Astrocyte of the spinal cord (primary cell): ENCODE measurements at places on chromosomes 16 and 17.

DNA sequence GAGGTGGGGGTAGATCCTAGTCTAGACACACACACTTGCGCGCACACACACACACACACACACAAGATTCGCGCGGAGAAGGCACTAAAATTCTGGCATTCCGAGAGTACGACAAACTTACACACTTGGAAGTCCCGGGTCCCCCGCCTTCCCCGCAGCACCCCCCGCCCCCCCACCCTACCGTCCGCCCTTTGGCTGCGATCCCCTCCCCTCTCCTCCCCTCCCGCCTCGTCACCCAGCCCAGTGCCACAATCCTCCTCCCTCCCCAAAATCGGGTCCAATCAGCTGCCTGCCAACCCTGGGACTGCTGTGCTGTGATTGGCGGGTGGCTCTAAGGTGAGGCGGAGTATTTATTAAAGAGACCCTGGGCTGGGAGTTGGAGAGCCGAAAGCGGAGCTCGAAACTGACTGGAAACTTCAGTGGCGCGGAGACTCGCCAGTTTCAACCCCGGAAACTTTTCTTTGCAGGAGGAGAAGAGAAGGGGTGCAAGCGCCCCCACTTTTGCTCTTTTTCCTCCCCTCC lies at the start of gene SOX9:
Gene SOX9 (plus strand): TSS at position 379 of the 522 bp plus-strand sequence. CDS start 372 bp downstream, outside the sequence.
- DNase-seq: peak; percentile 97

DNA sequence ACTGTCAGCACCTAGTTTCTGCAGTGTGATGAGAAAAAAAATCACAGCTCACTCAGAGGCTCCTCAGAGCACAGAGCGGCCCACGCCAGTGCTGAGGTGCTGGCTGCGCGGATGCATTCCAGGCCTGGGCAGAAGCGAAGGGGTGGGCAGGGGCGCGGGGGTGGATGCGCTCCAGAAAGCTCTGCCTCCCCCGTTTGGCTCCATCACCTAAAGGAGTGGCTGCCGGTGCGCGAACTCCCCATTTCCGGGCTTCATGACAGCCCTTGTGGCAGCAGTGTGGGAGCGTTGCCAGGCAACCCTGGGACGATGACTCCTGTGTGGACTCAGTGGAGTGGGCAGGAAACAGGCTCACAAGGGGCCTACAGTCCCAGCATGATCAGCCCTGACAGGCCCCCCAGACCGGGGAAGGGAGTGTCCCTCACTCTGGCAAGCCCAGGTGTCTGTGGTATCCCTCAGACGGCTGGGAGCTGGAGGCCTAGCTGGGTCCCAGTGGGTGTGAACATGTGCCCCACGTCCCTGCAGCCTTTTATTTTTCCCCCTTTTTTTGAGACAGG lies 32.8 kb upstream of the NUDT16L1 start:
- peak; percentile 68 for DNase-seq

GRCh38 chr17:28093999-28094716 lies 51.7 kb downstream of the NLK start:
- no peak for DNase-seq

GRCh38 chr17:42272162-42272907 lies 3.9 kb downstream of the STAT5B start:
- DNase-seq: no peak

DNA sequence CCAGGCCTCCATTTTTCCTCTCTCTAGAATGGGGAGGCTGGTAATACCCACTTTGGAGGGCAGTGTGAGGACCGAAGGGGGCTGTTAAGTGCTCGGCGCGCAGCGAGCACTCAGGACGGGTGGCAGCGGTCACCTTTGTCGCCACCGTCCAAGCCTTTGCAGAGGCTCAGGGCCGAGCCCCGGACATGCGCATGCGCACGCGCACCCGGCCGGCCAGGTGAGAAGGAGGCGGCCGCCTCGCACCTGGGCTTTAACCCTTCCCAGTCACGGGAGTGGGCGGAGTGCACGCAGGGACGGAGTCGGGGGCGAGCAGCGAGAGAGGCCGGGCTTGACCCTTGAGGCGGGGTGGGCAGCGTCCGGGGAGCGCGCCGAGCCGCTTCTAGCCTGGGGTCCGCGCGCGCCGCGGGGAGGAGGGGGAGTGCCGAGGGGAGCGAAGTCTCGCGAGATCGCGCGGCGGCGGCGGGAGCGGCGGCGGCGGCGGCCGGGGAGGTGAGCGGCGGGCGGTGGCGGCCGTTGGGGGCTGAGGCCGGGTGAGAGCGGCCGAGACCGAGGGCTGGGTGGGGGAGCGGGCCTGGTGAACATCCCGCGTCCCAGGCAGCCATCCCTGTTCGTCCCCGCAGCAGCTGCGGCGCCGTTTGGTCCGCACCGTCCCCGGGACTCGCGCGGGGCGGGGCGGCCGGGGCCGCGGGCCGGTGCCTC lies at the start of gene MRTFB:
Gene MRTFB (plus strand): TSS at position 443 of the 699 bp plus-strand sequence. CDS start 69,288 bp downstream, outside the sequence.
- DNase-seq: peak; percentile 49

- DNase-seq: no peak
Measured at GRCh38 chr16:3578121-3578520, 918 bp upstream of the NLRC3 start.
